Central memory CD4-positive, alpha-beta T cell (primary cell): ENCODE measurements at places on chromosomes 2 and 18.

- no peak for DNase-seq
These were observed 78.7 kb downstream of the EPHA4 start for GRCh38 chr2:221493391-221493790.

GRCh38 chr2:201363857-201364560 lies 6.9 kb upstream of the FLACC1 start:
- DNase-seq: peak; percentile 40

DNA sequence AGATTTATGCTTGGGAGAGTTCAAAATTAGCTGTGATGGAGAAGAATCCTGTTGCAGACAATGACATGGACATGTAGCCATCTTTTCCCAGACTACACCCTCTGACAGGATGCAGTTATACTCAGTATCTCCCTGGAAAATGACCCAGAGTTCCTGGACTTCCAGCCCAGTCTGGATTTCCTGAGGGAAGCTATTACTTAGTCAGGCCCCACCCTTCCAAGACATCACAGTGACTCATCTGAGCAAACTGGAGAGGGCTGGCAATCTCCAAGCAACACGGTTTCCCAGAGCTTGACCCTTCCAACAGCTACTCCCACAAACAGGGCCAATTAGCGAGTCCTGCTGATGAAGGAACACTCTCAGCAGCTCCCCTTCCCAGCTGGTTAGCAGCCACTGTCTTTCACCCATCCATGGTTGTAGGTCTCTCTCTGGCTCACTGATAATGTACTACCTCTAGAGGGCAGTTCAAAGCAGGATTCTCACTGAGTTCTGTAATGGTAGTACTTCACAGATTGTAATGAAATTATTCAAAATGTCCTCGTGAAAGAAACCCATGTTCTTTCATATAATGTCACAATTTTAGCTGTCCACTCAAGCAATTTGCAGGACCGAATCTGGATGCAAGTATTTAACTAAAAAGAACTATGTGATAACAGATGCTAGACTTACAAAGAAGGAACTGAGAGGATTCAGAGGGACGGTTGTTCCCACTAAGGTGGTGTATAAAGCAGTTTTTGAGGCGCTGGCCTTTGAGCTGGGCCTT lies 110.2 kb downstream of the MDH1 start:
- DNase-seq: peak; percentile 4

- no peak for DNase-seq
These were observed 74.0 kb downstream of the AFF3 start for GRCh38 chr2:100068395-100068794.

GRCh38 chr2:159936471-159936870 lies 125.9 kb downstream of the PLA2R1 start:
- no peak for DNase-seq

- DNase-seq: no peak
These were observed 78.4 kb upstream of the ATG16L1 start for GRCh38 chr2:233173115-233173514.

- DNase-seq: peak; percentile 67
These were observed 17.3 kb upstream of the AGXT start for GRCh38 chr2:240851078-240851991.

DNA sequence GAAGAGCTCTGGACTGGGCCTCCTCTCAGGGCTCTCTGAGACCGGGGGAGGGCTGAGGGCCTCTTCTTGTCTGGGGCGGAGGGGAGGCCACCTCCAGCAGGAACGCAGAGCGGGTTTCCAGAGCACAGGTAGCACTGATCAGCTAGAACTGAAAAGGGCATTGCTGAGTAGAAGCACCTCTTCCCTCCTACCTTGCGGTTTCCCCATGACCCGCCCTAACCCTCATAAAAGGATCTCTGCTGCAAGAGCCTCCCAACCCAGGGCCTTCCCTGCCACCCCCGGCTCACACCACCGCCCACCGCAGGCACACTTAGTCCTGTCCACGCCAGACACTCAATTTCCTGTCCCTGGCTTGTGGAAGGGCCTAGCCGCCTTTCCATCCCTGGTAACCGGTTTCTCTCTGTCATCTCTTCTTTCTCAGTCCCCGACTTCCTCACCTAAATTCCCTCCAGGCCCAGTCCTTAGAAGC lies 966 bp downstream of the ADCY3 start:
- DNase-seq: peak; percentile 73

GRCh38 chr2:195037045-195037444 lies 620.0 kb upstream of the SLC39A10 start:
- DNase-seq: no peak

DNA sequence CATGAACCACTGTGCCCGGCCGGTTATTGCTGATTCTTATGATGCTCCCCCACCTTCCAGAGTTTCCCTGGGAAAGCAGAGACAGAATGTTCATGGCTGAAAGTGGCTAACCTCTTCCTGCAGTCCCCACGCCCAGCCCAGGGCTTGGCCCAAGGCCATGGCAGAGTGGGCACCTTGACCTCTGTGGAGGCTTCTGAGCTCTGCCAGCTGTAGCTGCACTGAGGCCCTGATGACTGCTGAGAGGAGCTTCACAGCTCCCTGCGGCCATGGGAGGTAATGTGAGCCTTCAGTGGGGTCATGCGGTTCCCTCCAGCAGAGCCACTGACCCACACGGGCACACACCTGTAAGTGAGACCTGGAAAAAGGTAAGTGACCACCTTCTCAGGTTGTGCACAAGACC lies 13.3 kb downstream of the EFHD1 start:
- DNase-seq: no peak

GRCh38 chr18:34976123-34976522 lies 65.1 kb upstream of the MAPRE2 start:
- DNase-seq: no peak

DNA sequence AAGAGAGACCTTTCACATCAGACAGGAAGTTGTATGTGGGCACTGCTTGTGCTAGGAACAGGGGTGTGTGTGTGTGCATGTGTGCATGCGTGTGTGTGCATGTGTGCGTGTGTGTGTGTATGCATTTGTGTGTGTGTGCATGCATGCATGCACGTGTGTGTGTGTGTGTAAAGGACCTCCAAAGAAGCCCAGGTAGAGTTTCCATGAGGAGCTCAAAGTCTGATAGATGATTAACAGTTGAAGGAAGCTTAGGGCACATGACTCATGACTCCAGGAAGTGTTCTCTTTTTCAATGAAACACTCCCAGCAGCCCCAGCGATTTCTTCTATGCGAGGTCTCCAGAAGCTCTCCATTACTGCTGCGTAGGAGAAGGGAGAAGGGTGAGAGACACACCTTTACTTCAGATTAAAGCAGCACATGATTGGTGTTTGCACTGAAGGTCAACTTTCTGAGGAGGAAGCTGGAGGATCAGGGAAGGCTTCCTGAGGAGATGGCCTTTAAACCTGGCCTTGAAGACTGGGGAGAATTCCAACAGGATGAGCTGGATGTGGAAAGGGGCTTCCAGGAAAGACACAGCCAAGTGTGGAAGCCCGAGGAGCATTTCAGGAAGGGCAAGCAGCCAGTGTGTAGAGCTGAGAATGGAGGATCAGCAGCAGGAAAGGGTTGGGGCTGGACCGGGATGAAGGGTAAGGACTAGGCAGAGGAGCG lies 77.7 kb downstream of the SMAD4 start:
- no peak for DNase-seq

DNA sequence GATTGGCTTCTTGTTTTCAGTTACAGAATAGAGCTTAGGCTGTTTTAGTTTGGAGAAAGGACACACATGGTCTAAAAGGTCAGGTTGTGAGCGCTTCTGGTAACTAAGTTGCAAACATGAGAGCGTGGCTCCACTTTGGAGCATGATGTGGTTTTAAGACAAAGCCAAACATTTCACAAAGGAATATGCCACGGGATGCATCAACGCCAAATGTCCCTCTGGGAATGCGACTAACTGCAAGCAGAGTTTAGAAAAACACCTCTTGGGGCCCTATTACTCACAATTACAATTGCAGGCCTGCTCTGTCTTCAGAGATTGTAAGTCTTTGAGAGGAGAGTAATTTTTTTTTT lies 25.4 kb downstream of the MYO7B start:
- no peak for DNase-seq

DNA sequence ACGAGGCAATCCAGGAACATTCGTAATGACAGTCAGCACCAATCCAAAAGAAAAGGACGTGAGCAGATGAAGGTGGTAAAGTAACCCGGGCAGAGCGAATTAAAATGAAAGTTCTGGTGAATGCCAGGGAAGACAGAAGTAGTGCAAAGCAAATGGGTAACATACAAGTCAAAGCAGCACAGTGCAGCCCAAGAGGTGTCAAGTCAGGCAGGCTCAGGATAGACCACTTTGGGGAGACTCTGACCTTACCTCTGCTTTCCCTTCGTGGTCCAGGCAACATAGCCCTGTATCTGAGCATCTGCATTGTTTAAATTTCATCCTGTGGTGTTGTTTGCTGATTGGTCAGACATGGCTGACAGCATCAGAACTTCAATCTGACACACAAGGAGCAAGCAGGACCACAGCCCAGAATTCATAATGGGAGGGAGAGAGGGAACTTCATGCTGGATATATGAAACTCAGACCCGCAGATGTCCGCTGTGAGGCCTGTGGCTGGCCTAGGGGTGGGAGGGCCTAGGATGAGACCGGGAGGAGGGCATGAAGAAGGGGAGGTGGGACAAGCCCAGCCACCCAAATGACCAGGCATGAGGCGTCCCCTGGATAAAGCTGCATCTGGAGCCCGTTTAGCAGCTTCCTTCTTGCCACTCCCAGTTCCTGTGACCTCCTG lies 285.7 kb downstream of the TCF4 start:
- DNase-seq: no peak

GRCh38 chr18:67766930-67767329 lies 250.4 kb upstream of the DSEL start:
- DNase-seq: no peak

DNA sequence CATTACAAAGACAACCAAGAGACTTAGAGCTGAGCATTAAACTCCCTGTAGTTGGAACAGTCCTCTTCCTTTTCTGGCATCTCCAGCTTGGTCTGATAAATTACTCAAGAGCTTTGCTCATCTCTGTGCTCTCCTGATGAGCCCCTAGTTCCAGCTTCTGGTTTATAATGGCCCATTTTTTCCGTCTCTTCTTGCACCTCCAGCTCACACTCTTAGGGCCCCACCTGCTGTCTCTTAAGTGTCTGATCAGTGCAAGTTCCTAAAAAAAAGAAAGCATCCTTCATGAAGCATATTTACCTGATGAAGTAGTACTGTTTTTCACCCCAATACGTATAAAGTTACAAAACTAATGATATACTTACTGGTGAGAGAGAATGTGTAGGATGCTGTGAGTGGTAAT lies 822.9 kb downstream of the RNF144A start:
- no peak for DNase-seq

GRCh38 chr18:29661924-29662323 lies 1380.6 kb downstream of the DSC3 start:
- no peak for DNase-seq

DNA sequence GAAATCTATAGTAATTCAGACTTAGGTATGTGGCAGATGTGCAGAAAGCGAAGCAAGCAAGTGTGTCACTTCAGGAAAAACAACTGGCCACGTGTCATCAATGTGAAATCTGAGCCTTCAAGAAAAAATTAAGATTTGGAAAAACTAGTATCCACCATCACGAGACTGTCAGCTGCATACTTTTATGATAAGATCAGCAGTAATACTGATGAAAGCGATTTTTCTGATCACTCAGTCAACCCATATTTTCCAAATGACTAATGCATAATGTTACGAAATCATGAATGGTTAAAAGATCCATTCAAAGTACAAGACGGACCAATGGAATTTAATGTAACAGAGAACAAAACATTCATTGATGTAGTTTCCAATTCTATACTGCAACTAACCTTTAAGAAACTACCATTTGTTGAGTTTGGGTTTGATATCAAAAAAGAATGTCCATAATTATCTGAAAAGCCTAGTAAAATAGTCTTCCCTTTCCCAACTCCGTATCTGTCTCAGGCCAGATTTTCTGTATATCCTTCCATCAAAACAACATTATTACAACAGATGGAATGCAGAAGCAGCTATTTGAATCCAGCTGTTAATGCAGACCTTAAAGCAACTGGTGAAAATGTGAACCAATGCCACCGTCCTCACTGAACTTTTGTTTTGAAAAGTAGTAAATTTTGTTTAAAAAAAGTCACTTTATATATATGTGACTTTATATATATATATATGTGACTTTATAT lies 17.0 kb upstream of the BCL2 start:
- DNase-seq: no peak

DNA sequence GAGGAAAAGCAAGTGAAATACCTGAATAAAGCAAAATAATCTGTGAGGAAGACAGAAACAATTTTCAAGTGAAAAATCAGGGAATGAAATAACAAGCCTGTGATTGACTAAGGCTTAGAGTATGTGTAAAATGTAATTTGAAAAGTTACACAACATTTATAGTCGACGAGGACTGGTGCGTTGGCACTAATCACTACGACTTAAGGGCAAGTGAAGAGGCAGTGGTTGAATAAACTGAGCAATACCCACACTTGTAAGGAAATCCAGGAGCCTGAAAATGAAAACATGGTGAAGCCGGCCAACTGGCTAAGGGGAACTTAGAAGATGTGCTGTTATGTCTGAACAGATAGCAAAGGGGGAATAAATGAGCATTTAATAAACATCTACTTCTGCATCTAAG lies 13.4 kb downstream of the DOK1 start:
- DNase-seq: no peak

DNA sequence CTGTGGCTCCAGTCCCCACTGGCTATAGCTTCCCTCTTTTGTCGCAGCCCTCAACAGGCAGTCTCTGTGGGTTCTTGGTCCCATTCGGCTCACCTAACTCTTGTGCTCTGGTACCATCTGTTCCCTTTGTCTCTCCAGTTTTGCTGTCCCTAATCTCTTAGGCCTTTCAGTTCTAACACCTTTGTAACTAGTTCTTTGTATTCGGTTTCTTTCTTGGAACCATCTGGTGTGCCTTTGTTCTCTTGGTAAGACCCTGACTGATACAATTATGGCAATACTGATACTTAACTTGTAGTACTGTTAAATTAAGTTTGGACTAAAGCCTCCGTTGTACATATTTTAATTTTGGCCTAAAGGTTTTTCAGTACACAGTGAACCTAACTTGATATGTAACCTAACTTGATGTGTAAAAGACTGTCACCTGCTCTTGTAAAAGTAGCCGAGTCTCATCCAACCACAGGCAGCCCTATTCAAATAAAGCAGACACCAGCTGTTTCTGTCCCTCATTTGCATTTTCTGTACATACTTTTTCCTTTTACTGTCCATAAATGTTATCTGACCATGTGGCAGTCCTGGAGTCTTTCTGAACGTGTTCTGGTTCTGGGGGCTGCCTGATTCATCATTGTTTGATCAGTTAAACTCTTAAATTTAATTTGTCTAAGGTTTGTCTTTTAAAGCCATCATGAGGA lies 4.8 kb upstream of the MRPL44 start:
- DNase-seq: no peak

DNA sequence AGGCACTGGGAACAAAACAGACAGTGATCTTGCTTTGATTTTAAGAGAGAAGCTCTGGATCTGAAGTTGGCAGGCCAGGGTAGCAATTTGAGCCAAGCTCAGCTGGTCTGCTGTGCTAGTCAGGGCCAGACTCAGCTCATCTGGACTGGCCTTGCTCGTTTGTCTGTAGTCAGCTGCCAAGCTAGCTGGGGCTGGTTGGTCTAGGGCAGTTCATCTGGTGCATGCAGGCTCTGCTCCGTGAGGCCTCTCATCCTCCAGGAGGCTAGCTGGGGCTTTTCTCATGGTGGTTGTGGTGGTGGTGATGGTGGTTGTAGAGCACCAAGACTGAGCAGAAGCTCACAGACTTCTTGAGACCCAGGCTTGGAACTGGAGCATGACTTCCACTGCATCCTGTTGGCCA lies 10.3 kb downstream of the FBLN7 start:
- no peak for DNase-seq
